K562 (cell line): ENCODE measurements at places on chromosomes 6 and 20.

DNA sequence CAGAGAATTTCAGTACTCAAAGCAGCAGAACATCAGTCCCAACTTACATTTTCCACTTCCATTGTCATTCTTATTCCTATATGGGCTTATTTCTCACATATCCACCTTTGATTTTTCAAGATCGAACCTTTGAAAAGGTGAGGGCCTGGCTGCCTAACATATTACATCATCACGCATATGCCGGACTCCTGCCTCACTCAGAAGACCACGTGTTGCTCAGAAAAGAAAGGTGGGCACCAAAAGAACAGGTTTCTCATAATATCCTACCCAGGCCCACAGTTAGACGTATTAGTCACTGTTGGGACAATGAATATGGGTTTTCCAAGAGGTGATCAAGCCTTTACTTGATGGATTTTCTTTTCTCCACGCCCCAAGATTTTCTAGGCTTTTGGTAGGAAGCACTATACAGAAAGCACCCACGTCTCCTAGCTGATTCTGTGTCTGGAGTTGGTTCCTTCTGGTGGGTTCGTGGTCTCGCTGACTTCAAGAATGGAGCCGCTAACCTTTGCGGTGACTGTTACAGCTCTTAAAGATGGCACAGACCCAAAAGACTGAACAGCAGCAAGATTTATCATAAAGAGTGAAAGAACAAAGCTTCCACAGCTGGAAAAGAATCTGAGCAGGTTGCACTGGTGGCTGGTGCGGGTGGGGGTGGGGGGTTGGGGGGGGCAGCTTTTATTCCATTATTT lies 168.9 kb downstream of the ATXN1 start:
- DNase-seq: no peak

DNA sequence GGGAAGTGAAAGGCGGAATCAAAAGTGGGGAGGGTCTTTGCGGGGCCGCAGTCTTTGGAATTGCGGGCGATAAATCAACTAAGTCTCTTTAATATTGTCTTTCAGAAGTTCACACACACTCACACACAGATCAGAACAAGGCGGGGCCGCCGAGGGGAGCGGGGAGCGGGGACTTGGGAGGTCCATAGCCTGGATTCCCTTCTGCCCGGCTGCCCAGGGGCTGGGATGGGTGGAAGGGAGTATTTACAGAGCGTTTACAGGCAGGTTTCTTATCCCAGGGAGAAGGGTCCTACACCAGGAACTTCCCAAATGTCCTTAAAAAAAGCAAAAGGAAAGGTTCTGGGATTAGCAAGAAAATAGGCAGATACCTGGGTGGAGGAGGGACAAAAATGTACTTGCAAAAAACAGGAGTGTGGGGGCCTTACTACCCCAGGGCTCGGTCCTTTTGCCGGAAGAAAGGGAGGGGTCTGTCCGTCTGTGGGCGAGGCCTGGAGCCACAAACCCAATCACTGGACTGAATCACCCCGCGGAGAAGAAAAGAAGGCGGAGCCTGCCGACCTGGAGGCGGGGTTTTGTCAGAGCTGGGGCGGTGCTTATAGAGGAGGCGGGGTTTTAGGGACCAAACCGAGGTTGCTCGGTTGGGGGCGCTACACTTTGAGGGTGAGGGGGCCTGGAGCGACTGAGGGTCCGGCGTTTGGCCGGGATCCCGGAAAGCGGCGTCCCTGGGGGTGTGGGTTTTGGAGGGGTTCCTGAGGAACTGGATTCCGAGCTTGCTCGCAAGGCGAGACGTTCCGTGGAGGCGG lies 3.2 kb downstream of the PRRT1 start:
- DNase-seq: peak; percentile 53

- DNase-seq: no peak
Observed at GRCh38 chr20:20214757-20215275, 153.1 kb upstream of the INSM1 start.

GRCh38 chr20:4060856-4061695 lies 45.7 kb upstream of the RNF24 start:
- DNase-seq: no peak

DNA sequence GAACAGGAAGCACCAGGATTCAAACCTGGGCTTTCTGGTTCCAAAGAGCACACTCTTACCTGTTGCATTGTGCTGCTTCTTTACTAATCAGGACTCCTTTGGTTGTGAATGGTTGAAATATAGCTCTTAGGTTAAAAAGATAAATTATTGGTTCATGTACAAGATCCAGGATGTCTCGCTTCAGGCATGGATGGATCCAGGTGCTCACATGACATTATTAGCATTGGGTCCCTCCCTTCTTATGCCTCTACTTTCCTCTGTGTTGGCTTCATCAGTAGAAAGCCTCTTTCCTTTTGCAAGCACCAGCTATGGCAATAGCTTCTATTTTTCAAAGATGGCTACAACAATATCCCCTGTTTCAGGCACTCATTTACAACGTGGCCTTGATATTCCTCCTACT lies 217.7 kb upstream of the SULF2 start:
- DNase-seq: no peak

DNA sequence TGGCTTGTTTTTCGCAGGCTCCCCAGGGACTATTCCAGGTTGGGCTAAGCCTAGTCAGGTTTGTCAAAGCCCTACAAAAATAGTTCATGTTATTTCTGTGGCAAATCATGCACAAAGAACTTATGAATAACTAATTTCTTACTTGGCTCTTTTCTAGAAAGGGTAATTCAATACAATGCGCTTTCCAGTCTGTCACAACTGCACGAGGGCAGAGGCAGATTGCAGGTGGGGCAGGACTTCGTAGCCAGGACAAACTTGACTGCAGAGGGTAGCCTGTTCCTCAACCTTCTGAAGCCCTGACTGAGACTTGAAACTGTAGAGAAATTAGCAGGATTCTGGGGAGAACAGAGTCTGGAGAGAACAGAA lies 253.5 kb downstream of the QKI start:
- DNase-seq: no peak

- no peak for DNase-seq
Observed at GRCh38 chr6:53426667-53427270, 78.0 kb upstream of the ELOVL5 start.

DNA sequence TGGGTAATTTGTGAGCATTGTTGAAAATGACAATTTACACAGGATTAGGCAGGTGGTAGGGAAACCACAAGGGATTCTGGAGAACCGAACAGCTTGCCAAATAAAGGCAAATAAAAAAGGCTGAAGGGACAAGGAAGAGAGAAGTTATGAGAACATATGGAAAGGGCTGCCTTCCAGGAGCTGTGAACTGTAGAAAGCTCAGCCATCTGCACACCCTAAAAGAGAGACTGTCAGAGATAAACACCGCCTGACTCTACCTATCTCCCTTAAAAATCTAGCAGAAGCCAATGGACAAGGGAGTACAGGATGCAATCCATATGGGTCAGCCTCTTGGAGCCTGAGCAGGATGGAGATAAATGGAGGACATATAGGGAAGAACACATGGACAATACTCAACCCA lies 12.7 kb upstream of the SLC17A1 start:
- no peak for DNase-seq

DNA sequence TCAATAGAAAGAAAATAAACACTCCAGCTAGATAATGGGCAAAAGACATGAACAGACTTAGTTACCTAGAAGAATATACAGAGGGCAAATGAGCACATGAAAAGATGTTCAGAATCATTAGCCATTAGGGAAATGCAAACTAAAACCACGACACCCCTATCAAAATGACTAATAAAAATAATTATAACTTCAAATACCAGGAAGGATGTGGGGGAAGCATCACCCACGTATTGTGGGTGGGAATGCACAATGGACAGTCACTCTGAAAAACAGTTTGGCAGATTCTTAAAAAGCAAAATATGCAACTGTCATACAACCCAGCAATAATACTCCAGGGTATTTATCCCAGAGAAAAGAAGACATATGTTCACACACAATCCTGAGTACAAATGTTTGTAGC lies 92.6 kb downstream of the DLL1 start:
- DNase-seq: no peak

DNA sequence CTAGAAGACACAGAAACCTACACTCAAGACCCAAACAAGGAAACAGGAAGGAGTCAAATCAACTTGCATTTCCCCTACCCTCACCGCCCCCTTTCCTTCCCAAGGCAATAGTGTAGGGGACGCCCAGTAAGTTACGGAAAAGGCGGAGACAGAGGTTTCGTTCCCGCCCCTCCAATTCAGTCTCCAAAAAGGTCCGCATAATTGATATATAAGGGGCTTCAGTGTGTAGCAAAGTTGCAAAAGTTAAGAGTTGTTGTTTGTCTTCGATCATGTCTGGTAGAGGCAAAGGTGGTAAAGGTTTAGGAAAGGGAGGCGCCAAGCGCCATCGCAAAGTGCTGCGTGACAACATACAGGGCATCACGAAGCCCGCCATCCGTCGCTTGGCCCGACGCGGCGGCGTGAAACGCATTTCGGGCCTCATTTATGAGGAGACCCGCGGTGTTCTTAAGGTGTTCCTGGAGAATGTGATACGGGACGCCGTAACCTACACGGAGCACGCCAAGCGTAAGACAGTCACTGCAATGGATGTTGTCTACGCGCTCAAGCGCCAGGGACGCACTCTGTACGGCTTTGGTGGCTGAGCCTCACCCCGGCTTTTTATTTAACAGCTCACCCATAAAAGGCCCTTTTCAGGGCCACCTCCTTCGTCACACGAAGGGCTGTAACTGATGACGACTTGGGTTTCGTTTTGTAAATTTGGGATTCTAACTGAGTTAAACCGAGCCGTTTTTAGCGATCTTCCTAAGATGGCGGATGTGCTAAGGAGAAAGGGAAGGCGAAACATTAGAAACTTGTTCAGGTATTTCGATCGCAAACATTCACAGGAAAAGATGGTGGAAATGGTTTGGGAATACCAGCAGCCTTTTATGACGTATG lies 124.6 kb upstream of the BTN3A2 start:
- DNase-seq: no peak

GRCh38 chr20:54549658-54550326 lies 74.4 kb downstream of the DOK5 start:
- no peak for DNase-seq

- peak; percentile 9 for DNase-seq
Observed at GRCh38 chr6:111976139-111976538, 77.8 kb upstream of the CCN6 start.

- DNase-seq: no peak
Observed at GRCh38 chr20:16393297-16393696, 180.0 kb downstream of the KIF16B start.

GRCh38 chr6:147194652-147195411 lies 9.4 kb upstream of the STXBP5 start:
- peak; percentile 45 for DNase-seq

DNA sequence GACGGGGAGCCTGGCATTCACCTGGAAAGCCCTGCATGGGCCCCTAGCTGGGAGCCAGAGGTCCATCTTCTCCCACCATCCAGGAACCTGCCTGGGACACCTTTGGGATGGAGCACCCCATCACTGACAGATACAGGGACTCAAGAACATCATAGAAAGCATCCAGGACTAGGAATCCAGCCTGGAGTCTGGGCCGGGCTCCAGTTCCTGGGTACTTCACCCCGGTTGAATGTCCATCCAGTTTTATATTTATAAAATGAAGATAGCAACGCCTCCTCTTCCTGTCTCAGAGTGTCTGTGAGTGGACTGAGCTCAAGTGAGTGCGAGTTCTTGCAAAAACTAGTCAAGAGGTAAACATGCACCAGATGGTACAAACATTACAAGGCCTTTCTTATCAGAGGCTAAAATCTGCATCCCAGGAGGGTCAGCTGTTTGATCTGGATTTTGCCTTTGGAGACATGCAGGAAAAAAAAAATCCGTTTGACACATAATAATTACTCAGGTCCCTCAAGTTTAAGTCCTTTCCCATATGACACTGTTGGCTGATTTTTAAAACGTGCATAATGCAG lies 27.4 kb downstream of the ZC3H12D start:
- DNase-seq: no peak

- no peak for DNase-seq
Observed at GRCh38 chr20:48180024-48180423, 394.7 kb upstream of the SULF2 start.

- no peak for DNase-seq
Observed at GRCh38 chr20:8144282-8145245, 12.5 kb downstream of the PLCB1 start.

DNA sequence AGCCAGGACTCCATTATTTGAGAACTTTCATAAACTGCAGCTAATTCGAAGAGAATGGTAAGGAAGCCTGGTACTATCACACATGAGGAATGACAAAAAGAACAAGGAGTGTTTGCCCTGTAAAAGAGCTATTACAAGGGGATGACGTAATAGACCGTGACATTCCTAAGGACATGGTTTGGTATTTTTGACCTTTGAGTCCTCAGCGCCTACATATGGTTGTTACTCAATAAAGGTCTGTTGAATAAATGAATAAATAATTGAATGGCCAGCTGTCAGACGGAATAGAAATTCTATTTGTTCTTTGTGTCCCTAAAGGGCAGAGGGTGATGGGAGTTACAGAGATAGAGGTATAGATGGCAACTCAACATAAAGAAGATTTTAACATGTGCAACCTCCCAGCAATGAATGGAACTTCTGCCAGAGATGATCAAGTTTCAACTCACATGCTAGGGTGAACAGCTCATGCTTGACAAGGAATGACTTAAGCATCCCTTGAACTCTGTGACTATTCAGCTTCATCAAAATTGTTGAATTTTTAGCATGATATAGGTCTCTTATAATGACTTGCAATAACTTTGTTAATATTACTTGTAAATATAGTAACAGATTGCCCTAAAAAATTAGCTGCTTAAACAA lies 115.4 kb downstream of the TENT5A start:
- DNase-seq: no peak

- DNase-seq: no peak
Observed at GRCh38 chr6:85983032-85983659, 340.5 kb upstream of the SYNCRIP start.

DNA sequence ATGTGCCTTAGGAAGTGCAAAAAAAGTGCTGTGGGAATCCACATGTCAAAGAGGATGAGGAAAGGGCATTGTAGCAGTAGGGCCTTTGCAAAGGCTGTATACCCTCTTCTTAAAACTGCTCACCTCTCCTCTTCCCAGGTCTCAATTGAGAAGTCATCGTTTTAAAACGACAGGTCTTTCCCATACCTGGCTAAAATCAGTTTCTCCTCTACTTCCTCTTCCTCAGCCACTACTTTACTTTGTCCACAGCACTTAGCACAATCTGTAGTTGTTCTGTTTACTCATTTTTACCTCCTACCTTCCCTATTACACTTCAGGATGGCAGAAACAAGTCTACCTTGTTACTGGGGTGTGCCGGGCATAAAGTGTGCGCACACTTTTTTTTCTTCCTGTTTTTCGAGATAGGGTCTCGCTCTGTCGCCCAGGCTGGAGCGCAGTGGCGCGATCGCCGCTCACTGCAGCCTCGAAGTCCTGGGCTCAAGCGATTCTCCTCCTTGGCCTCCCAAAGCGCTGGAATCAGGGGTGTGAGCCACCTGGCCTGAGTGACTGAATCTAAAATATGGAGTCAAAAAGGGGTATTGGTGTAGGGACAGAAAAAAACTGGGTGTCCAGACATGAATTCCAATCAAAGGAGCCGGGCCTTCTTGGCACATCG lies 9.8 kb upstream of the ELOVL5 start:
- DNase-seq: no peak

DNA sequence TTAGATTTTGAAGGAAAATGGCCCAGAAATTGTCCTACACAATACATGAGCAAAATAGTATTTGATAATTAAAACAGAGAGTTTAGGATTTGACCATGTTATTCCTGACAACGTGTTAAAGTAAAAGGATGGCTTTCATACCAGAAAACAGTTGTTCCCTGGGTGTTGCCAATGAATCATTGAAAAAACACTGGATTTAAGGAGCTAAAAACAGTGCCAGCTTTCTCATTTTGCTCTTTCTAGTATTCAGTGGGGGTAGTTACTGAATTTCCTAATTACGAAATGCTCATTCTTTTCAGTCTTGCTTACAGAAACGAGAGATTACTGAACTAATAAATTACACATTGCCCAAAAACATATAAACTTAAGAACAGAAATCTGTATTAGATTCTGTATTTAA lies 26.6 kb upstream of the SNAP91 start:
- DNase-seq: no peak

GRCh38 chr20:24948939-24949679 lies at the start of gene CST7:
Gene CST7, plus strand, starts transcription at chr20:24949269. Its CDS starts 237 bp downstream, at chr20:24949506.
- no peak for DNase-seq
